Daoy (cell line): ENCODE measurements at places on chromosomes 1 and 21. TPM values are rescaled to one million over a fixed set of nuclear protein-coding genes. Genes with fewer than 3 reads are reported as not detected.

- no peak for DNase-seq
Measured at GRCh38 chr1:174748586-174748985, 251.2 kb upstream of the CACYBP start.

- no peak for DNase-seq
Measured at GRCh38 chr1:201051399-201051798, 27.9 kb upstream of the KIF21B start.

DNA sequence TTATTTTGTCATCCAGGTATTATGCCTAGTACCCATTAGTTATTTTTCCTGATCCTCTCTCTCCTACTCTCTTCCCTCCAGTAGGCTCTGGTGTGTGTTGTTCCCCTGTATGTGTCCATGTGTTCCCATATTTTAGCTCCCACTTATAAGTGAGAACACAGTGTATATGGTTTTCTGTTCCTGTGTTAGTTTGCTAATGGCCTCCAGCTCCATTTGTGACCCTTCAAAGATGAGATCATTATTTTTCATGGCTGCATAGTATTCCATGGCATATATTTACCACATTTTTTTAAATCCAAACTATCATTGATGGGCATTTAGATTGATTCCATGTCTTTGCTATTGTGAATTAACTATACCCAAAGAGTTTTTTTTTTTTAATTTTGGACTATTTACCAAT, 1675.7 kb upstream of the B3GALT2 start:
- DNase-seq, result no peak

Gene PRAMEF7
- total RNA-seq, result not detected in 2 replicates

- DNase-seq, result no peak
Measured at GRCh38 chr1:228289996-228290881, 82.4 kb downstream of the OBSCN start.

Gene NID1
- total RNA-seq, result 5.8 and 7.6 TPM in 2 replicates

Gene DDX20
- 52.7 and 64.6 TPM in 2 replicates for total RNA-seq

DNA sequence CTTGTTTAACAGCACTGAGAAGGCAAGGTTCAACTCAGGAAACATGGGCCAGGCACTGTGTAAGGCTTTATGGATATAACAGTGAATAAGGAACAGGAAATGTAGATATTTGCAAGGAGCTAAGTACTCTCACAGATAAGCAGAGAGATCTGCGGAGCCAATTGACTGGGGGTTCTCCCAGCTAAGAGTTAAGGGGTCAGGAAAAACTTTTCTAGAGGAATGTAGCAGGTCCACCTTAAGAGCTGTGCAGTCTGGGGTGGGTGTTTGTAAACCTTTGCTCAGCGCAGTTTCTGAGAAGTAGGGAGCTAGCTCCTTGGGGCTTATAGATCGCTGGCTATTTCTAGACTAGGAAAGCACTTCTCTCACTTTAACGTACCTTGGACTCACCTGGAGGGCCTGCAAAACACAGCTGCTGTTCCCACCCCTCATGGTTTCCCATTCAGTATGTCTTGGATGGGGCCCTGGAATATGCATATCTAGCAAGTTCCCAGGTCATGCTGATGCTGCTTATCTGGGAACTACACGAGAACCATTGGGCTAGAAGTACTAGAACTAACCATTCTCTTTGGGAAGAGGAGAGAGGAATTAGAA, 51.7 kb downstream of the TLCD4 start:
- DNase-seq, result no peak

GRCh38 chr21:39161064-39161463, 22.2 kb downstream of the PSMG1 start:
- DNase-seq, result no peak

- no peak for DNase-seq
Measured at GRCh38 chr21:32459972-32460371, 47.5 kb downstream of the EVA1C start.
